ENCODE measurements at places on chromosomes 1 and 21. TPM values are rescaled to one million over a fixed set of nuclear protein-coding genes. Genes with fewer than 3 reads are reported as not detected.

GRCh38 chr1:19452221-19452663 is 33.1 kb downstream of the CAPZB start:
- no peak for DNase-seq

The UMODL1 gene
- not detected for total RNA-seq

GRCh38 chr1:29410476-29410875 is 174.2 kb downstream of the PTPRU start:
- no peak for DNase-seq

The KCNJ9 gene
- not detected for total RNA-seq

The CELA3B gene
- total RNA-seq: 5.3 TPM

The CYP2J2 gene
- total RNA-seq: 1.3 TPM

The LHX8 gene
- total RNA-seq: not detected

The NBPF10 gene
- total RNA-seq: 0.76 TPM

The RPE65 gene
- total RNA-seq: not detected

The AVPR1B gene
- total RNA-seq: not detected

- peak; percentile 54 for DNase-seq
Measured at GRCh38 chr1:225809842-225810578, at the start of gene EPHX1. Gene EPHX1 (plus strand): TSS chr1:225810124. CDS start chr1:225828730, 18,606 bp downstream.

GRCh38 chr1:22710701-22711049 is at the start of gene EPHB2:
Gene EPHB2 (plus strand): TSS chr1:22710839. CDS start chr1:22710983, 144 bp downstream.
- DNase-seq: no peak

Data from activated T-cell treated with anti-CD3 and anti-CD28 coated beads, Interleukin-2, amount 50 U/mL, for 4 hours (primary cell).